Mesangial cell (primary cell): ENCODE measurements at places on chromosomes 4 and X. TPM values are rescaled to one million over a fixed set of nuclear protein-coding genes. Genes with fewer than 3 reads are reported as not detected.

The ANOS1 gene
- 1.6 and 2.9 TPM in 2 replicates for total RNA-seq

The SSX2 gene
- not detected in 2 replicates for total RNA-seq

The MAGEB10 gene
- total RNA-seq, result not detected in 2 replicates

The AWAT2 gene
- not detected in 2 replicates for total RNA-seq

The MAPK10 gene
- total RNA-seq, result 2.0 and 7.6 TPM in 2 replicates

The ZDHHC9 gene
- 14.0 and 25.0 TPM in 2 replicates for total RNA-seq

The H2BW2 gene
- total RNA-seq, result not detected in 2 replicates

The RNF212 gene
- 1.5 and 3.7 TPM in 2 replicates for total RNA-seq

The PABPC1L2A gene
- not detected in 2 replicates for total RNA-seq

The CACNA1F gene
- under 0.01 TPM in 1 of 2 replicates, not detected in the other for total RNA-seq

The CLCN4 gene
- total RNA-seq, result 5.5 and 6.6 TPM in 2 replicates

The SNCA gene
- total RNA-seq, result 4.2 and 10.3 TPM in 2 replicates

The SRPX2 gene
- 1.8 and 7.1 TPM in 2 replicates for total RNA-seq

The EIF1AX gene
- total RNA-seq, result 16.9 and 29.2 TPM in 2 replicates

The ADAM29 gene
- not detected in 2 replicates for total RNA-seq

The ALPK1 gene
- total RNA-seq, result 3.7 and 10.5 TPM in 2 replicates

The ODAPH gene
- 0.38 and 2.1 TPM in 2 replicates for total RNA-seq

The CXCL1 gene
- 30.3 and 35.5 TPM in 2 replicates for total RNA-seq

The GAB3 gene
- 0.38 and 1.1 TPM in 2 replicates for total RNA-seq

The EPHA5 gene
- total RNA-seq, result 0.25 and 0.49 TPM in 2 replicates

The USP27X gene
- total RNA-seq, result 2.3 and 3.3 TPM in 2 replicates

The KLHL15 gene
- 2.8 and 3.4 TPM in 2 replicates for total RNA-seq

The FOXR2 gene
- not detected in 2 replicates for total RNA-seq

The C4orf50 gene
- not detected in 2 replicates for total RNA-seq

The BST1 gene
- total RNA-seq, result 12.8 and 18.6 TPM in 2 replicates
